ENCODE measurements at places on chromosomes 7 and 10.

- DNase-seq = no peak
Measured at GRCh38 chr10:131016556-131016955, 295.0 kb downstream of the TCERG1L start.

DNA sequence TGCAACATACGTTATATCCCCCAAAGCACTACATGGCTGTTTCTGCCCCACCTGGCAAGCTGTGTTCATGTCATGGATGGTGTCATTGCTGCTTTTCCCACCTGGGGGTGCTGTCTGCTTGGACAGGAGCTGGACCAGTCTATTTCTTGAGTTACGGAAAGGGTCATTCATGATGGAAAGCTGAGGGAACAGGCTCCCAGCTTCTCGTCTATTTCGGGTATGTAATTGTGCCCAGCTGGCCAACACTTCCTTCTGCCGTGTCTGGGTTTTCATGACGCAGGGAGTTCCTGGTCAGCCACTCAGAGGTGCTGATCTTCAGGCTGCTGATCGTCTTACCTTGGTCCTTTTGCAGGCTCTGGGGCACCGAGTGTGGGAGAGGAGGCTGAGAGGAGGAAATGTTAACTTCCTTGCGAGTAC, 8.6 kb downstream of the BTBD16 start:
- no peak for DNase-seq

DNA sequence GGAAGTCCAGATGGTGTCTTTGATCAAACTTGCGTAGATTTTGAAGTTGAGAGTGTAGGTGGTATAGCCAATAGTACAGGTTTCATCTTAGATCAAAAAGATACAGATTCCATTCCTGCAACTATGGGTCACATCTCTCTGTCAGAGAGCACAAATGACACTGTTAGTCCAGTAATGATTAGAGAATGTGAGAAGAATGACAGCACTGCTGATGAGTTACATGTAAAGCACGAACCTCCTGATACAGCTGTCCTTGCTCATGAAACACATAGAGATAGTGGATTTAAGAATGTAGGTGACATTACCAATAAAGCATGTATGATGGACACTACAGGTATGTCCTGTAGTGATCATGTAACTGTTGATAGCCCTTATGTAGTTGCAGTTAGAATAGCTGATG, 59.1 kb downstream of the LOXL4 start:
- no peak for DNase-seq

DNA sequence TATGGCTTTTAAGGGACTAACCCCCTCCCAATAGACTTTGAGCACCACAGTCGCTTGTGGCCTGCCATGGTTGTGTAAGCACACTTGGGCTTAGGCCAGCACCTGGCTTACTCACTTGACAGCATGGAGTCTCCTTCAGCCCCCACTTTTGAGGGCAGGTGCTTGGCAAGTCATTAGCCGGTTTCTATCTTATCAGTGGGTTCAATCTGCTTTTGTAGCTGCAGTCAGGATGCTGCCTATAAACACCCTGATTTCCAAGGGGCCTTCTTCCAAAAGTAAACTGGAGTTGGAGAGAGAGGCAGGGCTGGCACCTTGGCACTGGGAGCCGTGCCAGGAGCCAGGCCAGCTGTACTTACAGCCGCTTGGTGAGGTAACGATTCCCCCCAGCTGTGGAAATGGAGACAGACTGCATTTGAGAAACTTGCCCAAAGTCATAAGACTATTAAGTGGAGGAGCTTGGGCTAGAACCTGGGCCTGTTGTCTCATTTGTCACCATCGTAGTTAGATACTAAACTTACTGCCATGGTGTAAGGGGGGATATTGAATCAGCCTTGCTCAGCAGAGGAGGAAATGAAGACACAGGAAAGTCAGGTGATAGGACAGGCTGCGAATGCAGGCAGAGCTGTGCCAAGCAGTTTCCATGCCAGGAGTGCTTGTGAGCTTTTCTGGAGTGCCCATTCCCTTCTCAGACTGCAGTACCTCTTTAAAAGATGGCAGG, 92.2 kb upstream of the EFCAB10 start:
- DNase-seq = no peak

GRCh38 chr7:43114458-43114780, 2.0 kb downstream of the HECW1 start:
- no peak for DNase-seq

GRCh38 chr7:133470-133869, 58.9 kb upstream of the FAM20C start:
- DNase-seq = no peak

DNA sequence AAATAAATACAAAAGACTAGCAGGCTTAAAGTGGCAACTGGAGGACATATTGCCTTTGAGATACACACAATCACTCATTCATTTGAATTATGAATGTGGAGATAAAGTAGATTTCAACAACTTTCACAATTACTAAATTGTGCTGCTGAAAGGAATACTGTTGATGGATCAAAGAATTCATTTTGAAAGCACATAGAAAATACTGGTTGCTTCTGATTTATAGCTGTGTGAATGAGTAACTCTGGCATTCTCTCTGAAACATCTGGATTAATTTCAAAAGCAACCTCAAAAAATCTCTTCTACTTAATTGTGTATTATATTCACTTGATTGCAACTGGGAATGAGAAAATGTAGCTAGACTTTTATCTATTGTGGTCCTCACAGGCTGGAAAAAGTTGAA, 397.6 kb downstream of the THSD7A start:
- DNase-seq = no peak

- peak; percentile 27 for DNase-seq
Measured at GRCh38 chr10:89414879-89415821, 782 bp downstream of the IFIT5 start.

DNA sequence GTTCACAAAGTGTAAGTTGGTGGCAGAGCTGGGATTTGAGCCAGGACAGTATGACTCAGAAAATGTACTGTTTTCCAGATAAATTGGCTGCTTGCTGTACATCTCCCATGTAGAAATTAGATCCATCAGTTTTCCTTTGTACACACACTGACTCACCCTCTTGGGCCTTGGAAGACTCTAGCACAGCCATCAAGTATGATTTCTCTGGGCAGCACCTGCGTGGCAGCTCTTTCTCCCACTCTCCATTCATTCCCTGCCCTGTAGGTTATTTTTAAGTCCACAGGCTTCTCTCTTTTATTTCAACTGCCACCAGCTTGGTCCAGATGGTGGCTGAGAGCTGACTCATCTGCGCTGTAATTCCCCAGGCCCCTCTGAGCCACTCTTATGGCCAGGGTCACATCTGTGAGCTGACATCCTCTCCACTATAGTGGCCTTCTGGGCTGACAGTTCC, 28.3 kb upstream of the SDK1 start:
- DNase-seq = no peak
